ENCODE measurements at places on chromosomes 1 and 21.

DNA sequence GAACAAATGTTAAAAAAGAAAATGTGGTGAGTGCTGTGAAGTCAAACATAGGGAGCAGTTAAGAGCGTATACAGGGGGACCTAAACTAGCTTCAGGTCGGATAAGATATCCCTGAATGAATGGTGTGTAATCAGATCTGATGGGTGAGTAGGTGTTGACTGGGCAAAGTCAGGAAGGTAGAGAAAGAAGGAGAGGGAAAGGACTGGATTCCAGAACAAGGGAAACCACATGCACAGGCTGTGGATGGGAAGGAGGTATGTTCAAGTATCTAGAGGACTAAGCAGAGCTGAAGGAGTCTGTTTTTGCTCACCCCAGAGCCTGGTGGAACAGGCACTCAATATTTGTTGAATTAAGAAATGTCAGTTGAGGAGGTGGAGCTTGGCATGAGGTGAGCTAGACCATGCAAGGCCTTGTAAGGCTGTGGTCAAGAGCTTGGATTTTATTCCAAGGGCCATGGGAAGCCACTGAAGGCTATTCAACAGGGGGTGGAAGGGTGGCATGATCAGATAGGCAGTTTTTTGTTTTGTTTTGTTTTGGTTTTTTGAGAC is 27.4 kb downstream of the MAP7D1 start:
- no peak for DNase-seq

- DNase-seq: no peak
Measured at GRCh38 chr21:26099610-26100219, 70.9 kb downstream of the APP start.

- DNase-seq: no peak
Measured at GRCh38 chr21:16215663-16216183, 485.9 kb downstream of the USP25 start.

DNA sequence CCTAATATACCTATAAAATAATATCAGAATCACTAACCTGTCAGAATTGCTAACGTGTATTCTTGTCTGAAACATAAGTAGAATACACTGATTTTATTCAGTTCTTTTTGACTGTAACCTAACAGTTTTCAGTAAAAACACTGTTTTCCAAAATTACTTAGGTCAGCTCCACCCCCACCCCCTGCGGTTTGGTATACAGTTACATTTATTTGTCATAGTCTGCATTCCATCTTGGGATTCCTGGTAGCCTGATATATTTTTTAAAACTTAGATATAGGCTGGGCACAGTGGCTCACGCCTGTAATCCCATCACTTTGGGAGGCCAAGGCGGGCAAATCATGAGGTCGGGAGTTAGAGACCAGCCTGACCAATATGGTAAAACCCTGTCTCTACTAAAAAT is 19.8 kb upstream of the ABCD3 start:
- DNase-seq: no peak

DNA sequence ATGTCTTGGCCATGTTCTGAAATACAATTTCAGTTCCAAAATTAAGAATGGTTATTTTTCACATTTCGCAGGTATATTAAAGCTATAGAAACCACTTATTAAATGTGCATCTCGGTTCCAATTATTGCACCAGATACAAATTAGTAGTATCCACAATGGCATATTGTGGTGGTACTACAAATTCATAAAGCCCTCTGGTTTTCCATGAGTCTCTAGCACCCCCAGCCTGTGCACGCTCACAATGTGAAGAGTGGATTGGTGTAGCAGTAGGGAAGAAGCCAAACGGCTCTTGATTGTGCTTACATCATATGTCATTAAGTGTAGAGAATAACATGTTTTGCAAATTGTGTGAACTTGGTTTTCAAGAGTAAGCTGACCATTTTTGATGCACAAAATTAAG is 1.9 kb upstream of the BRINP3 start:
- no peak for DNase-seq

GRCh38 chr1:40712405-40712944 is 21.0 kb downstream of the NFYC start:
- DNase-seq: no peak

DNA sequence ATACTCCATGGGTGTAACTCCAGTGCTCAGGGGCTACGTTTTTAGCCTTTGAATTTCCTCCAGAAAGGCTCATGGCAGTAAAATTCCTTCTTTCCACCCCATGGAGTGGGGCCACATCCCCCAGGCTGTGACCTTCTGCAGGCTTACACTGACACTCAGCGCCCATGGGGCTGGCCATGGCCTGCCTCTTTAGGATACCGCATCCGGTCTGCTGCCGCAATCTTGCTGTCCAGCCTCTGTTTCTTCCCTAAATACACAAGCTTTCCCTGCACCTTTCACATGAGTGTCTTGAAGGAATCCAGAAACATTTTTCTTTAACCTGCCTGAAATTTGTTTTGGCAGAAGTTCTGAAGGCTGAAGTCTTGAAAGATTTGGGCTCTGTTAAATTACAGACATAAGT is 170.5 kb downstream of the NTMT2 start:
- DNase-seq: no peak

DNA sequence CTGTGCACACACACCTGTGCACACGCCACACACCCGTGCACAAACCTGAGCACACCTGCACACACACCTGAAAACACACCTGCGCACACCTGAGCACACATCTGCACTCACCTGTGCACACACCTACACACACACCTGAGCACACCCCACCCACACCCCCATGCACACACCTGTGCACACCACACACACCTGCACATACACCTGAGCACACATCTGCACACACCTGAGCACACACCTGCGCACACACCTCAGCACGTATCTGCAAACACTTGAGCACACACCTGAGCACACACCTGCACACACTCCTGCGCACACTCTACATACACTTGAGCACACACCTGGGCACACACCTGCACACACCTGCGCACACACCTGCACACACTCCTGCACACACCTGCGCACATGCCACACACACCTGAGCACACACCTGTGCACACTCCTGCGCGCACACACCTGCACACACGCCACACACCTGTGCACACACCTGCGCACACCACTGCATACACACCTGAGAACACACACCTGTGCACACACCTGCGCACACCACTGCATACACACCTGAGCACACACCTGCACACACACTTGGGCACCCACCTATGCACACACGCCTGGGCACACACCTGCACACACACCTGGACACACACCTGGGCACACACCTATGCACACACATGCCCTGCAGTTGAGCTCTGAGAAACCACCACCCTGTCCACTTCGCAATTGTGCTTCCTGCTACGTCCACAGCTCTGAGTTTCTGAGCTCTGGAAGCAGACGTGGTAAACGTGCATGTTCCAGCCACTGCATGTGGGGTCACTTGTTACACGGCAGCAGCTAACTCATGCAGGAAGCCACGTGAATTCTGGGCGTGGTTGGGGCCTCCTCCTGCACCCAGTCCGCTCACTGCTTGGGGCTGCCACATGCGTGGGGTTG is 8.0 kb upstream of the C1orf159 start:
- DNase-seq: no peak

DNA sequence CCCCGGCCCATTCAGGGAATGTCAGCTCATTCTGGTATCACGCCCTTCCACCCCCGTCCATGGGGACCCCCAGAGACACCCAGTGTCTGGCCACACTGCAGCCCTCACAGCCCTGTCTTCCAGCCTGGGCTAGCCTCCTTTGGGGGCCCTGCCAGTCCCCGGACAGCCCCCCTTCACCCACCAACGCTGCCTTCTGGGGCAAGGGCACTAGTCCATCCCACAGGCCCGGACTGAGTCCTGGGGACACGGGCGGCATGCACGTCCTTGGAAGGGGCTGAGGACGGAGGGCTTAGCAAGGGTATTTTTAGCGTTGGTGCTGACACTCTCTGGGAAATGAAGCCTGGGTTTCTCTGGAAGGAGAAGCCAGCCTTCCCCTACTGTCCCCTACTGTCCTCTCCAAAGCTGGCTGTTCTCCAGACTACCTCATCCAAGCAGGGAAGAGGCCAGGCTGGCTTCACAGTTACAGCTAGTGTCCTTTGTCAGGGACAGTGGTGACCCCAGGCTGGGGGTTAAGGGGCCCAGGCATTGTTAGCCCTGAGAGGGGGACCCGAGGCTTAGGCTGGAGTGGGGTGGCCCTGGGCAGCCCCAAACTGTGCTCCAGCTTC is 39.5 kb downstream of the COQ8A start:
- no peak for DNase-seq

DNA sequence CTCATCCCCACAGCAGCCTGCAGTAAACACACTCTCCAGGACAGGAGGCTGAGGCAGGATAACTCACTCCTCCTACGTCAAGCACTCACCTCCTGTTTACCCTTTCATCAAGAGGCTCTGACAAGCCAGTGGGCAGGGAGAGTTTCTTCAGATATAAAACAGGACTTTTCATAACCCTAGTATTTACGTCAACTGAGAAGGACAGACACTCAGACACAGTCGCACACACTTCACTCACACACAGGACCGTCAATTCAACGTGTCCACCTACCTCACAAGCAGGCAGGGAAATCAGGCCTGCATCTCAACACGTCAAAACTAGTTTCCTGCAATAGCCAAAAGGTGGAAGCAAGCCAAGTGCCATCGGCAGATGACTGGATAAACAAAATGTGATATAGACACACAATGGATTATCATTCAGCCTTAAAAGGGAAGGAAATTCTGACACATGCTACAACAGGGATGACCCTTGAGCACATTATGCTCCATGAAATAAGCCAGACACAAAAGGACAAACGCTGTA is 48.6 kb downstream of the ITPKB start:
- DNase-seq: peak; percentile 66

DNA sequence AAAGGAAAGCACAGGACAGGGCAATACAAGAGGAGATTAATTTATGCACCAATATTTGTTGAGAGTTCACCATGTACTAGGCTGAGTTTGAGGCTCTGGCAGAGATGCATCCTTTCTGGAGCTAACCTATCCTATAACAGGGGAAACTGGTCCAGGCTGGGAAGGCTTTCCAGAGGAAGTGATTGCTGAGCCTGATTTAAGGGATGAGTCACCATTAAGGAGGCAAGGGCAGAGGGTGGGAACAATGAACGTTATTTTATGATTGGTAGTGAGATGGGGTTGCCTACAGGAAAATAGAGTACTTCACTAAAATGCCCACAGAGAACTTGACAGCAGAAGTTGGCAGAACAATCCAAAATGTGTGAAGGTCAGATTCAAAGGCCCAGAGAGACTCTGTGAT is 141.4 kb downstream of the PLPP3 start:
- DNase-seq: no peak

DNA sequence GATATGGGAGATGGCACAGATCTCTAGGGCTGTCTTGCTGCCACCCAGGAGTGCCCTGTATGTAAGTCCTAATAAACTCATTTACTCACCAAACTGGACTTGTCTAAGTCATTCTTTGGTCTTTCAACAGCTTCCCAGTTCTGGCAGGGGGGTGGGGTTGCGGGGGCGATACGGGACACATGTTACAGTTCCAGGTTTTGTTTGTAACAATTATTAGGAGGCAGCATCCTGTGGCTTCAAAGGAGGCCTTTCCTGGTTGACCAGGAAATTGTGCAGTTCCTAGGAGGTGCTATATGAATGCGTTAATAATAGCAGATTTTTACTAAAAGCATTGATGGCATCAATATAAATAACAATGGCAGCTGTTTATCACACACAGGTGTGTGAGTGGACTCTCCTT is 42.7 kb upstream of the TRIM45 start:
- no peak for DNase-seq

- no peak for DNase-seq
Measured at GRCh38 chr1:5343256-5344020, 648.8 kb downstream of the NPHP4 start.

DNA sequence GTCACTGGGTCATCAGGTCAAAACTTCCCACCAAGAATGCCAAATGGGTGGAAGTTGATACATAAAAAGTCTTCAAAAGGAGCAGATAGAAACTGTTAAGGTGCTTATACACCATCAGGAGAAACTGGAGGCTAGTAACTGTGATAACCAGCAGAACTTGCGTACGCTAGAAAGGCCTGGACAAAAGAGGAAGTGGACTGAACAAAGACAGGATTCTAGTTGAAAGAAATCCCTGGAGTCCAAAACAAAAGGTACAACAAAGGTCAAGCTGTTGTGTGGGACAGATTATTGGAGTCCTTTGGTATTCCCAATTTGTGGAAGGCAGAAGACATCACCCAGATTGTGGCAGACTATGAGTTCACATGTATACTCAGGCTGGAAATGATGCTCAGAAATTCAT is 215.8 kb upstream of the PBX1 start:
- no peak for DNase-seq

DNA sequence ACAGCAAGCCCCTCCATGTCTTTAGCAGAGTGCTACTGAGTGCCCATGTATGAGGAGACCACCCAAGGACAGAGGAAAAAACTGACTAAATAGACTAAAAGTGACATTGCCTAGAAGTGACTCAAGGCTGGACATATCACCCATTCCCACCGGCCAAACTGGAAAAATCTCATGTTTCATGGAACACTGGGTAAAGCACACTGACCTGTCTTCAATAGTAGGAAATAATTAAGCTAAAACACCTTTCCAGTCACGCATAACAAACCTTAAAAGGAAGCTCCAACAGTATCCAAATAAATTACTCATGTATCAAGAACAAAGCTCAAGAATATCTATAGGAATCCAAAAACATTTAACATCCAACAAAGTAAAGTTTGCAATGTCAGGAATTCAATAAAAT is 120.4 kb downstream of the SNX7 start:
- no peak for DNase-seq

GRCh38 chr1:18158714-18159113 is 51.1 kb downstream of the IGSF21 start:
- DNase-seq: no peak

DNA sequence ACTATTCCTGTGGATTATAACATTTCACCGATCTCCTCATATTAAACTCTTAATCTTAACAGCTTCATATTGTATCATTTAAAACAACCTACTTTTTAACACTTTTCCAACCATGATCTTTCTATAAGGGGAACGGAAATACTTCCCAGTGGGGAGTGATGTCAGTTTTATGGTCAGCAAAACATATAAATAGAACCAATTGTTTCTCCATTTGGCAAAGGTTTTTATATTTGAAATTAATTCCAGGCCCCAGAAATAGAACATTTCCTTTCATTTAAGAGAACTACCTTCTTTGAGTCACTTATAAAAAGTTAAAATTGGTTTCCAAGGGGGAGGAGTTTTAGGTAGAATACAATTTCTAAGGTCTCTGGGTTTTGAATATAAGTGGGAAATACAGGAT is 189.6 kb downstream of the TGFBR3 start:
- DNase-seq: no peak

GRCh38 chr21:16811011-16811410 is 701.8 kb upstream of the CXADR start:
- no peak for DNase-seq
